DMS153 (cell line): ENCODE measurements at places on chromosomes 16 and 17.

GRCh38 chr16:83912519-83913244, 13.8 kb downstream of the MLYCD start:
- DNase-seq = no peak

- DNase-seq = peak; percentile 6
Observed at GRCh38 chr17:29761040-29761761, 138.5 kb upstream of the CORO6 start.

GRCh38 chr16:61891460-61891859, 144.8 kb downstream of the CDH8 start:
- DNase-seq = no peak

- DNase-seq = no peak
Observed at GRCh38 chr16:83772806-83773205, 35.0 kb upstream of the HSBP1 start.

DNA sequence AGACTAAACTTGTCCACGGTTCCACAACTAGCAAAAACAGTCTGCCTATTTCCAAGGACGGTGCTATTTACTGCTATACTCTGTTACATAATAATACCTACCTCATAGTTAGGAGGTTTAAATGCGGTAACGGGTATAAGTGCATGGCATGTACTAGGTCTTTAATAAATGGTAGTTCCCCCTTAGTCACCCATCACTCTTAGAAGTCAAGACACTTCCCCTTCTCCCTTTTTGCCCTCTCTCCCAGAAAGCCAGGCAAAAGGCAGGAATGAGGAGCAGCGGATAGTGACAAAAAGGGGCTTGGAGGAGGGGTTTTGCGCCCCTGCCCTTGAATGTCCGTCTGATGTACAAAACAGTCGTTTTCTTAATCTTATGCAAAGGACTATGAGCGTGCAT, 1.1 kb upstream of the LSM12 start:
- DNase-seq = no peak

- no peak for DNase-seq
Observed at GRCh38 chr17:57623620-57624019, 121.5 kb downstream of the CCDC182 start.

GRCh38 chr17:30316736-30317135, 17.1 kb downstream of the TMIGD1 start:
- peak; percentile 12 for DNase-seq

DNA sequence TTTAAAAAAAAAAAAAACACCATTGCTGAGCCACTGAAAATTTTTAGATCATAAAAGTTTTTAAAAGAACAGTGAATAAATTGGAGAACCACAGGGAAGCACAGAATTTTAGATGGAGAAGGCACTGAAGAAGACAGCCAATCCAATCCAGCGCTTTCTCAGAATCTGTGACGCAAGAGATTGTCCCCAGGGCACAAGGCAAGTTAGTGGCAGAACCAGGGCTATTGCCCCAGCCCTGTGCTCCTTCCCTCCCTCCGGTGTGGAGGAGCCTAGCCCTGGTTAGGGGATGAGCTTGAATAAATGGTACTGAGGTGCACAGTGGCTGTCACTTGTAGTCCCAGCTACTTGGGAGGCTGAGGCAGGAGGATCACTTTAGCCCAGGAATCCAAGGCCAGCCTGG, 108.3 kb downstream of the ZNF423 start:
- DNase-seq = no peak

- DNase-seq = no peak
Observed at GRCh38 chr17:29583324-29584248, 5.9 kb downstream of the GIT1 start.

GRCh38 chr16:6133009-6133557, 1035.5 kb upstream of the EEF2KMT start:
- DNase-seq = no peak

DNA sequence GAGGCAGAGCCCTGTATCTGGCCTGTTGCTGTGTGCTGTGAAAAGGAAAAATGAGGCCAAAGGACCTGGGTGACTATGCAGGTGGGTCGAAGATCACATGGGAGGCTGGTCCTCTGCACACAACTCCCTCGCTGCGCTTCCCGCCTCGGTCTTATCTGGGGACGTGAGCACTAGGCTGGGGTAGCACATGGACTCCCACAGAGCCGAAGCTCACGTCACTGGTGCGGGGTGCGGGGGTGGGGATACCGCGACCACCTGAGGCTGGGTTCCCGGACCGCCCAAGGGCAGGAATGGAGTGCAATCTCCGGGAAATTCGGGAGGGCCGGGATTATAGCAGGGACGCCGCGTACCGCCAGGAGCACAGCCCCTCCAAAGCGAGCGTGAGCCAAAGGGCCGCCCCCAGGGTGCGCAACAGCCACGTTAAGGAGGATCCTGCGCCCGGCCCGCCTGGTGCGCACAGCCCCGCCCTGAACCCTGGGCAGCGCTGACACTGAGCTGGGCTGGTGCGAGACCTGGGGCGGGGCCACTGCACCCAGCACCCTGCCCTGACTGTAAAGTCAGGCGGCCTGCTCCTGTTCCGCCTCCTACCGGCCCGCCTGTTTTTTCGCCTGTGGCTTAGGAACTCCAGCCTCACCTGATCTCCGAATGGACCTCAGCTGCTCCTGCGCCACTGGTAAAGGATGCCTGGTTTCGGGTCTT, 4.8 kb downstream of the MT1A start:
- peak; percentile 67 for DNase-seq

- DNase-seq = peak; percentile 48
Observed at GRCh38 chr16:30941600-30942425, 7.1 kb upstream of the ORAI3 start.

DNA sequence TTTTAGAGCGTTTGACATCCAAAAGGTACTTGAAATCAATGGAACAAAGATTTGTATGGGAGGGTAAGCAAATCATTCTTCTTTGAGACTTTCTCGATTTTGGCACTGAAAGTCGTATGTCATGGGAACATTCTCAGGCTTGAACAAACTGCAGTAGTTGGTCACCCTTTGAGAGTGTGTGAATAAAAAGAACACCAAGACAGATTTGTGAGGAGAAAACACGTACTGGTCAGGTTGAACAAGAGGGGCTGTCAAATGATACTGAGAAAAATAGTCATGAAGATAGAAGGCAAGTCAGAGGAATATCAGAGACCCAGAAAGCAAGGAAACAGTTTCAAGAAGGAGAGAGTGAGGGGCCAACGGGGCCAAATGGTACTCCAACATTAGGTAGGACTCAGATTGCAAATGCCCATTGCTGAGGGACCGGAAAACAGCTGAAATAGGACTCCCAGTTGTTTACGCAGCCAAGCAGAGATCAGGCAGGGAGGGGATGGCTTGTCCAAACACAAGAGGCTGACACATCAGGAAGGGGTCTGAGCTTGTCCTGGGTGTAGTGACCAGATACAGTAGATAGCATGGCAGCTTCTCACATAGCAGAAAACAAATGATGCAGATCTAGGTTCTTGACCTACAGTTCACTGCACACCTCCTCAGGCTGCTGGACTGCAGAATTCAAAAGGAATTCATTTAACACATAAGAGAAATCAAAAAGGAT, 74.5 kb upstream of the MYOCD start:
- no peak for DNase-seq

- DNase-seq = no peak
Observed at GRCh38 chr16:50505115-50505514, 43.1 kb upstream of the NKD1 start.

DNA sequence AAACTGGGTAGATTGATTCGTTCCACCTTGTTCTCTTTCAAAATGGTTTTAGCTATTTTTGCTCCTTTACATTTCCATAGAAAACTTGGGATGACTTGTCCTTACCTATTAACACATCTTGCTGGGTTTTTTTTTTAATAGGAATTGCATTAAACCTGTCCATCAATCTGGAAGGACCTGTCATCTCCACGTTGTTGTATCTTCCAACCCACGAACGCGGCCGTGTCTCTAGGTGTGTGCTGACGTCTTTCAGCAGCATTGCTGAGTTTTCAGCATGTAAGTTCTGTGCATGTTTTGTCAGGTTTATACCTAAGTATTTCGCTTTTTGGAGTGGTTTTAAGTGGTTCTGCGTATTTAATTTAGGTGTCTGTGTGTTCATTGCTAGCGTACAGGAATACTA, 60.4 kb upstream of the GNG13 start:
- no peak for DNase-seq

GRCh38 chr17:16477255-16477654, 14.7 kb downstream of the LRRC75A start:
- DNase-seq = no peak

DNA sequence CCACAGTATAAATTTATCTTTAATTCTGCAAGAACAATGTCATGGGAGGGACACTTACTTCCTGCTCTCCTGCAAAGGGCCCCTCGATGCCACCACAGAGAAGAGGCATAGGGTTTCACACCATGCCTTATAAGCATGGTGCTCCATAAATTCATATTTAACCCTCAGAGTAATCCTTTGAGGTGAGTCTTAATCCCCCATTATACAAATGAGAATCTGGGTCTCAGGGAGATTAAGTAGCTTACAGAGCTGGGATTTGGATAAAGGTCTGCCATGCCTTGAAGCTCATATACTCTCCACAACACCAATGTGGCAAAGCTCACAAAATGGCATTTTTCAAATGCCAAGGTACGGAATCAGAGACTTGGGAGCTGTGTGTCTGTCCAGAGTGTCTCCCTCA, 268.5 kb upstream of the CCL2 start:
- DNase-seq = no peak

DNA sequence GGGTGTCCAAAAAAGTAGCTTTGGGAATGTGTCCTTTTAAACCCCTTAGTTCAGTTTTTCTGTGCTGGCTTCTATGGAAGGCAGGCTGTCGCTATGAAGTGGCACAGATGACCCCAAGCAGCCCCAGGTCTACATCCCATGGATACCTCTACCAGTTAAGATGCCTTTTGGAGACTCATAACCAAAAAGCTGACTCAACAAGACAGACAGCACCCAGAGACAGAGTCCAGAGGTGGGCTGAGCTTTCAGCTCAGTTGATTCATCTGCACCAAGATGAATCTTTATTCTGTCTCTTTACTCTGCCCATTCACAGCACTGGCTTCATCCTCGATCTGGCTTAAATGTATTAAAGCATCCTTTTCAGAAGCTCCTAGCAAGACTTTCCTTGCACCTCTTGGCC, 29.8 kb upstream of the RBBP6 start:
- no peak for DNase-seq

GRCh38 chr17:8681170-8681949, 50.8 kb upstream of the MYH10 start:
- no peak for DNase-seq

- DNase-seq = no peak
Observed at GRCh38 chr17:8837563-8838075, 29.9 kb downstream of the PIK3R6 start.

- no peak for DNase-seq
Observed at GRCh38 chr16:14129502-14129901, 58.4 kb downstream of the MRTFB start.

DNA sequence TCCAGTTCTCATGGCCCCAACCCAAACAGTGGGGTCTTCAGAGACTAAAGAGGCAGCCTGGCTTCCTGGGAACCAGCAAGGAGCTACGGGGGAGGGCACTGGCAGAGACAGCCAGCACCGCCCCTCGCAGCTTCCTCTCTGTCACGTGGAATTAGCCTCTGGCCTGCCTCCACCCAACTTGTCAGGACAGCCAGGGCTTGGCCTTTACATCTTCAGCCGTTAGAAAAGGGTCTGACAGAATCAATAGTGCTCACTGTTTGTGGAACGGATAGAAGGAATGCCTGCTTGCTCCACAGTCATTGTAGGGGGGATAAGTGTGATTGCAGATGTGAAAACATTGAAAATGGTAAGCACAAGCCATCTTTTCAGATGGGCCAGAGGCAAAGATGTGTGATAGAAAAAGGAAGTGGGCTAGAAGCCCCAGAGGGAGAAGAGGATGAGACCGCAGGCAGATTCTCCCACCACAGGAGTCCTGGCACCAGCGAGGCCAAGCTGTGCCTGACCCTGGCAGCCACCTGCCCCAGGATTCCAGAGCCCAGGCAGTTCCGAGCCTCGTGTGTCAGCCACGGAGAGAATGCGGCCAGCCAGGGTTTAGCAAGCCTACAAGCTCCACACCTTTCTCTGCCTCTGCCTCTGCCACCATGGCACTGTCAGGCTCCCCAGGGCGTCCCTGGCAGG, 18.6 kb downstream of the GRIN2C start:
- DNase-seq = no peak

DNA sequence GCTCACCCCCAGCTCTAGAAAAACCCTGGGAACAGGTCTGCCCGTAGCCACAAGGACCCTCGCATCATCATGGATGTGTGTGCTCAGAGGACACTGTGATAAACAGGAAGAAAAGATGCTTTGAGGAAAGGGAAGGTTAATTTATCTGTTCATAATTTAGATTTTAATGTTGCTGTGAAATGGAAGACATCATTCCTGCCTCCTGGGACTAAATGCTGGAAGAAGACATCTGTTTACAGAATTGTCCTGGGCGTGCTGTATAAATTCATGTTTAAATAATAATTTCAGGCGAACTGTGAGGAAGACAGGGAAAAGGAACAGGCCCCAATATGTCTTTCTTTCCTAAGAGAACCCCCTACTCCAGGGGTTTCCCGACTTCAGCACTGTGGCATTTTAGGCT, 112.6 kb downstream of the SHISA6 start:
- no peak for DNase-seq

DNA sequence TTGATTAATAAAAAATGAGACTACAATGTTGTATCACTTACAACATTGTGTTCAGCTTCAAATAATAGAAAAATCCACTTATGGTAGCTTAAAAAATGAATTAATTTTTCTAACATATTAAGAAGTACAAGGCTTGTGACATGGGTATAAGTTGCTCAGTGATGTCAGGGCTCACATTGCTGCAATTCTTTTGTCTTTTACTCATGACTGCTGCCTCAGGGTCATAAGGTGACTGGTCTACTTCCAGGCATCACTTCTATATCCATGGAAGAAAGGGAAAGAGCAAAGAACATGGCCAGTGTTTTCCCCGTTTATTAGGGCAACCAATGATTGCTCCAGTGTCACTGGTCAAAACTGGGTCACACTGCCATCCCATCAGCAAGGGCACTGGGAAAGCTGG, 295.3 kb downstream of the MAP2K4 start:
- DNase-seq = no peak

GRCh38 chr17:49748223-49748622, 15.7 kb downstream of the FAM117A start:
- DNase-seq = no peak

- DNase-seq = peak; percentile 88
Observed at GRCh38 chr16:7405166-7405565, 72.5 kb downstream of the RBFOX1 start.

- DNase-seq = no peak
Observed at GRCh38 chr16:11165349-11165748, 90.7 kb downstream of the SOCS1 start.

DNA sequence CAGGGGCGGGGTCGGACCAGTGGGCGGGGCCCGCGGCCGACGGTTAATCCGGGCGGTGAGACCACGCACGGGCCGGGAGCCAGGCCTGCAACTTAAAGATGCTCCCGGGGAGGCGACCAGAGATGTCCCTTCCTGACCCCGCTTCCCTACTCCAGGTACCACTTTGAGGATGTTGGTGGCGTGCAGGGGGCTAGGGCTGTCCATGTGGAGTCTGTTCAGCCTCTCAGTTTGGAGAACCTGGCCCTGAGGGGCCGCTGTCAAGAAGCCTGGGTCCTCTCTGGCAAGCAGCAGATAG, 580 bp downstream of the RANGRF start:
- no peak for DNase-seq
